Esophagus squamous epithelium (tissue), 5 donors: ENCODE measurements at places on chromosomes 3 and 15.

DNA sequence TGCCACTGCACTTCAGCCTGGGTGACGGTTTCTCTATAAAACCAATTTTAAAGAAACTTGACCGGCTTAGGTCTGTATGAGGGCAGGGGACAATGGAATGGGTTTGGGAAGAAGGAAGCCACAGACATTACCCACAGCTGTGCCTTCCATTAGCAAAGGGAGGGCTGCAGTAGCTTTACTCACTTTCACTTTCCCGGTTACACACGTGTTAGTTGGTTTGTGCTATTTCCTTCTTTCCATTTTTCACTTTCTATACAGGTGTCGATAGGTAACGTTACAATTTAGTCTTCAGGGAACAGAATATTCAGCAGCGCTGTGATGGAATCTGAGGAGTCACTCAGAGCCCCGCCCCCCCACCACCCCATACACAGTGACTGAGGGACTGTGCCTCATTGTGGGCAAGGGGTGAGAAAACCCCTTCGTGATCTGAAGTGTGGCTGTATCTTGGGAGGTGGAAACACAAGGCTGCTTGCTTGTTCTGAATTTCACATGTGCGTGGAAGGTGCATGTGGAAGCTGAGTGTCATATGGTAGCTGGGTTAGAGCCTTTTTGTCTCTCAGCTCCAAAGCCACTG lies 44.8 kb upstream of the RPL32 start:
- no peak for DNase-seq

- no peak for DNase-seq
Observed at GRCh38 chr15:40639677-40640076, 45.6 kb downstream of the KNL1 start.

DNA sequence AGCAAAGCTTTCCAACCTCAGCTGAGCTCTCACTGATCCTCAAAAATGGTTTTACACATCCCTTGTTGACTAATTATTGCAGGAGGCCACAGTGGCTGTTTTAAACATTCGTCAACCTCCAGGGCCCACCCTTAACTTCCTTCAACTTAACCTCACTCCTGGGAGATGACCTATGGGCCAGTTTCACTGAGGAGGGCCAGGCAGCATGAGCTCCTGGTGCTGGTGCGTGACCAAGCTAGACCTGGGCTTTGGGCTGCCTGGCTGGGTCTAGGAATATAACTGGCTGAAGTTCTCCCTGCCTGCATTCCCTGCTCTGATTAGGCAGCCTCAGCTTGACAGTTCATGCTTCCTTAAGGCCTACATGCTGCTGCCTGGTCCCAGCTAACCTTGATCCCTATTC lies 273.7 kb upstream of the ATP11B start:
- DNase-seq = no peak

GRCh38 chr15:90402223-90402622 lies 14.2 kb downstream of the IQGAP1 start:
- no peak for DNase-seq
